ENCODE measurements at places on chromosomes 5 and 9. TPM values are rescaled to one million over a fixed set of nuclear protein-coding genes. Genes with fewer than 3 reads are reported as not detected.

DNA sequence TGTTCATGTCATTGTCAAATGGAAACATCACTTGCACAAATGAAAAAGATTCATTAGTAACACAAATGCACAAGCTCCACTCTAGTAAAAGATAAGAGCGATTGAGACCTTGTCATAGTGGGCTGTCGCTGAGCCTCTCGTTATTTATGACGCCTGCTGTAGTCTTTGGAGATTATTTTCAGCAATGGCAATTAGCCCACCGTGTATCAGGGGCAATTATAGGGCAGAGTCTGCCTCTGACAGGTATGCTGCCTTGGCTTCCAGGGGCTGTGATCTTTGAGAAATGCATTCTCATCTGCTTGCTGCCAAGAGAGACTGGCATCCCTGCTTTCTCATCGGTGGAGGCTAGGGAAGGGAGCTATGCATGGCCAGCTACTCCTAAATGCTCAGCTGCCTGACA lies 426.8 kb upstream of the CLINT1 start:
- H3K36me3 ChIP-seq, result peaks cover 5% of the 10 kb centered on the region
- no peak overlapping the region for H3K4me3 ChIP-seq
- peaks cover 1% of the 10 kb centered on the region for H3K27me3 ChIP-seq
- DNase-seq, result no peak
- peaks cover 3% of the 10 kb centered on the region for H3K4me1 ChIP-seq

GRCh38 chr9:124530246-124530645 lies 23.0 kb upstream of the NR5A1 start:
- no peaks in the 10 kb centered on the region for H3K36me3 ChIP-seq
- no peaks in the 10 kb centered on the region for H3K4me1 ChIP-seq
- H3K4me3 ChIP-seq, result no peak overlapping the region

DNA sequence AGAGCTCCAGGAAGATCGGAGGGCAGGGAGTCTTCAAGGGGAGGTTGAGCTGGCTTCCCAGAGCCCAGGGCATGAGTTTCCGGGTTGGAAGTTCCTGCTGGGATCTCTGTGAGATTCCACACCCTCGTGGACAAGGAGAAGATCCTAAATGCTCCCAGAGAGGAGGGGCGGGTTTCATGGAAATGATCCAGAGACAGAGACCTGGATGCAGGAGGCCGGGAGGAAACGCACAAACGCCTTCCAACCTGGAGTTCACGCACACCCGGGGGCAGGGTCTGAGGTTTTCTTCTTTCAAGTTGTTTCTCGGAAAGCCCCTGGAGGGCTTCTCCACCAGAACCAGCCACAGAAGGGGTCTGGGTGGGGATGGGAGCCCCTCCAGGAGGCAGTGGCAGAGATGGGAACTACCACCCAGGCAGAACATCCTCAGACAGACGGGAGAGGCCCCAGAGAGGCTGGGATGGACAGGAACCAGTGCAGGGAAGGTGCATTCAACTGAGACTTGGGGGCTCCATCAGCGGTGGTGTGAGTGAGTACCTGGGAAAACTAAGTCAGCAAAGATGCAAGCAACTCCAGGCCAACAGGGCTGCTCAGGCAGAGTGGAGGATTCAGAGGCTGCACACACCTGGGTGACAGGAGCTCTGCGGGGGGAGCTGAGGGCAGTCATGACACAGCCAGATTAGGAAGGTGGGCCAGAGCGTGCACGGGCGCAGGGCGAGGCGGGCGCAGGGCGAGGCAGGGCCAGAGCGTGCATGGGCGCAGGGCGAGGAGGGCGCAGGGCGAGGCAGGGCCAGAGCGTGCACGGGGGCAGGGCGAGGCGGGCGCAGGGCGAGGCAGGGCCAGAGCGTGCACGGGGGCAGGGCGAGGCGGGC lies 52.1 kb upstream of the EXOC3 start:
- no peak for DNase-seq
- peaks cover 3% of the 10 kb centered on the region for H3K27me3 ChIP-seq
- peaks cover 14% of the 10 kb centered on the region for H3K4me1 ChIP-seq
- H3K27ac ChIP-seq, result no peak overlapping the region

DNA sequence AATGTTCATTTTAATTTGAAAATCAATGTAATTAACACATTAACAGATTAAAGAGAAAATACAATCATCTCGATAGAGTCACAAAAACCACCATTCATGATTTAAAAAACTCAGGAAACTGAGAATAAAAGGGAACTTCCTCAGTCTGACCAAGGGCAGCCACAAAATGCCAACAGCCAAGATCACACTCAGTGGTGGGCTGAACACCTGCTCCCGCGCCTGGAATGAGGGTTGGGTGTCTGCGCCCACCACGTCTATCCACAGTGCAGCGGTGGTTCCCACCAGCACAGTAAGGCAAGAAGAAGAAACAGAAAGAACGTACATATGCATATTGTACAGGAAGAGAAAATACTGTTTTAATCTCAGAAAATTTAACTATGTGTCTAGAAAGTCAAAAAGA lies 11.7 kb upstream of the NSMF start:
- no peak overlapping the region for H3K27ac ChIP-seq
- H3K36me3 ChIP-seq, result peaks cover 29% of the 10 kb centered on the region
- H3K4me3 ChIP-seq, result peak overlapping the region; percentile 1
- H3K4me1 ChIP-seq, result peaks cover 2% of the 10 kb centered on the region

GRCh38 chr5:180684623-180685161 lies 35.3 kb upstream of the FLT4 start:
- no peaks in the 10 kb centered on the region for H3K4me1 ChIP-seq
- DNase-seq, result no peak
- peaks cover 5% of the 10 kb centered on the region for H3K27me3 ChIP-seq
- H3K27ac ChIP-seq, result no peak overlapping the region
- H3K36me3 ChIP-seq, result peaks cover under 1% of the 10 kb centered on the region

Gene N4BP3
- total RNA-seq, result 2.2 TPM
